ENCODE measurements at places on chromosomes 12 and 14. TPM values are rescaled to one million over a fixed set of nuclear protein-coding genes. Genes with fewer than 3 reads are reported as not detected.

DNA sequence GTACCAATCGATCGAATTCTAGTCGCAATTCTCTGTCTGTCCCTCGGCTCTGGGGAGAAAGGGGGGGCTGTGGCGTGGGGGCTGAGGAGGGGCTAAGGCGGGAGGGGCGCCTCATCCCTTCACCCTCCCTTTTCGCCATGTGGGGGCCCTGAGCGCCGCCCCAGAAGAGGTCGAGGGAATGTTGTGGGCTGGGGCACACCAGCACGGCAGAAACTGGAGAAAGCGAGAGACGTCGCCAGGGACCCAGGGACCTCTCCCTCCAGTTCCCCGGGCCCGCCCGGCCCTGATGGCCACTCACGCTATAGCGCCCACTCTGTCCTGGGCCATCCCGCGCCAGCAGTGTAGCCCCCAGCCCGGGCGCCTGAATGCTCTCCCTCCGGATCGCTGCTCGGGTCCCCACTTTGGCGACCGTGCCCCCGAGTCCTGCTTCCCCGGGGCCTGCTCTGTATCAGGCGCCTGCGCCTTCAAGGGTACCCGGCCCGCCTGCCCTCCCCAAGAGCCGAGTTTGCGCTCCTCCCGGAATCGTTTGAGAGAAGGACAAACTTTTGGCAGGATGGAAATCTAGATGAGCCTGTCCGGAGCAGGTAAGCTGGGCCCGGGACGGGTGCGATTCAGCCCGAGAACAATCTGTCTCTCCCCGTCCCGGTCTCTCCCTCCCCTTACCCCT lies 62.6 kb downstream of the SMUG1 start:
- peaks cover 12% of the 10 kb centered on the region for H3K4me1 ChIP-seq
- no peak for DNase-seq
- H3K27ac ChIP-seq = peak overlapping the region; percentile 42
- H3K36me3 ChIP-seq = no peaks in the 10 kb centered on the region

DNA sequence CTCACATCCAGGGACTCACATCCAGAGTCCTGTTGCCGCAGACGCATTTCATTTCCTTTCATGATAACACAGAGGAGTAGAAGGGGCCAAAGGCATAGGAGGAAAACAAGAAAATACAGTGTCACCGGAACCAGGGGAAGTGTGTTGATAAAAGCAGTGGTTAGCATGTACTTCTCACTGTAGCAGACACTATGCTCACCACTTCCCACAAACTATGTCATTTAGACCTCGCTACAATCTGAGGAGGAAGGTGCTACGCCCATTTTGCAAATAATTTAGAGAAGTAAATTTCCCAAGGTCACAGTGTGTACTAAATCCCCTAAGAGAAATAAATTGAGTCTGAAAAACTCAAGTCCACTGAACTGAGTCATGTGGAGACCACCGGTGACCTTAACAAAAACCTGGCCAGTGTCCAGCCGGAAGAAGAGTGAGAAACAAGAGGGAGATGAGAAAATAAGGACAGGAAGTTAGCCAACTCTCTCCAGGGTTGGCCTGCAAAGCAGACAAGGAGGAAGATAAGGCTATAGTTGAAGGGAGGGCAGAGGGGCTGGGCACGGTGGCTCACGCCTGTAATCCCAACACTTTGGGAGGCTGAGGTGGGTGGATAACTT lies 25.8 kb upstream of the TMCC3 start:
- H3K4me3 ChIP-seq = no peak overlapping the region
- peak overlapping the region; percentile 77 for H3K27ac ChIP-seq
- peaks cover 29% of the 10 kb centered on the region for H3K4me1 ChIP-seq
- H3K27me3 ChIP-seq = no peaks in the 10 kb centered on the region
- DNase-seq = peak; percentile 69

- no peak overlapping the region for H3K4me3 ChIP-seq
- peaks cover 60% of the 10 kb centered on the region for H3K36me3 ChIP-seq
- no peak overlapping the region for H3K27ac ChIP-seq
- no peaks in the 10 kb centered on the region for H3K27me3 ChIP-seq
These were observed 2.6 kb downstream of the SDR39U1 start for GRCh38 chr14:24439830-24440605.

GRCh38 chr14:74864198-74864597 lies 11.7 kb downstream of the PROX2 start:
- no peak for DNase-seq
- H3K27me3 ChIP-seq = no peaks in the 10 kb centered on the region
- peaks cover 4% of the 10 kb centered on the region for H3K4me1 ChIP-seq
- no peaks in the 10 kb centered on the region for H3K36me3 ChIP-seq

- peak; percentile 88 for DNase-seq
- no peaks in the 10 kb centered on the region for H3K27me3 ChIP-seq
- H3K4me1 ChIP-seq = peaks cover 62% of the 10 kb centered on the region
- H3K36me3 ChIP-seq = peaks cover 30% of the 10 kb centered on the region
These were observed 25.1 kb upstream of the RPLP0 start for GRCh38 chr12:120225852-120226640.

GRCh38 chr14:24131549-24131966 lies 1.1 kb downstream of the FITM1 start:
- H3K27ac ChIP-seq = peak overlapping the region; percentile 72
- H3K4me3 ChIP-seq = no peak overlapping the region
- no peaks in the 10 kb centered on the region for H3K36me3 ChIP-seq
- no peak for DNase-seq
- H3K27me3 ChIP-seq = no peaks in the 10 kb centered on the region
- H3K4me1 ChIP-seq = peaks cover 7% of the 10 kb centered on the region

DNA sequence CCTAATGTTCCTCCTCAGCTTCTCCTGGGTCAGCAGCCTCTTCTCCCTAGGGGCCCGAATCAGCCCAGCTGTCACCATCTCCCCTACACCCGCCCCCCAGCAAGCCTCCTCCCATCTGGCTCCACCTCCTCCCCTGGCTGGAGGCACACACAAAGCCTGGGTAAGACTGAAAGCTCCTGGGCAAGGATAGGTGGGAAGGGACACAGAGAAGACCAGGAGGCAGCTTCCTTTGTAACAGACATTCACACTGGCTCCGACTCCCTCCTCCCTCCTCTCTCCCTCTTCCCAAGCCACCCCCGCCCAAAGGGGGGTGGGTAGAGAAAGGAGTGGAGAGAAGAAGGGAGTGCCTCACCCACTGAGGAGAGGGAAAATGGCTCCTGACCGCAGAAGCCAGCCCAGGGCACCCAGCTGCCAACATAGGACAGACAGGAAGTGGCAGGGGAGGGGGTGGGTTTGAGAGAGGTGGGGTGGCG lies 4.0 kb downstream of the CHD4 start:
- no peaks in the 10 kb centered on the region for H3K27me3 ChIP-seq
- H3K36me3 ChIP-seq = peaks cover 49% of the 10 kb centered on the region
- DNase-seq = no peak
- H3K4me1 ChIP-seq = peaks cover 37% of the 10 kb centered on the region
- peak overlapping the region; percentile 55 for H3K27ac ChIP-seq

Gene GLTP
- 44.0 TPM for total RNA-seq

Gene RPL10L
- total RNA-seq = not detected

Gene NABP2
- total RNA-seq = 19.8 TPM

Gene RGS6
- total RNA-seq = 2.6 TPM

Gene SSTR1
- 9.2 TPM for total RNA-seq

Data from upper lobe of right lung (tissue), 1 donor.